HTR-8/SVneo (cell line): ENCODE measurements at places on chromosomes 3 and 15.

DNA sequence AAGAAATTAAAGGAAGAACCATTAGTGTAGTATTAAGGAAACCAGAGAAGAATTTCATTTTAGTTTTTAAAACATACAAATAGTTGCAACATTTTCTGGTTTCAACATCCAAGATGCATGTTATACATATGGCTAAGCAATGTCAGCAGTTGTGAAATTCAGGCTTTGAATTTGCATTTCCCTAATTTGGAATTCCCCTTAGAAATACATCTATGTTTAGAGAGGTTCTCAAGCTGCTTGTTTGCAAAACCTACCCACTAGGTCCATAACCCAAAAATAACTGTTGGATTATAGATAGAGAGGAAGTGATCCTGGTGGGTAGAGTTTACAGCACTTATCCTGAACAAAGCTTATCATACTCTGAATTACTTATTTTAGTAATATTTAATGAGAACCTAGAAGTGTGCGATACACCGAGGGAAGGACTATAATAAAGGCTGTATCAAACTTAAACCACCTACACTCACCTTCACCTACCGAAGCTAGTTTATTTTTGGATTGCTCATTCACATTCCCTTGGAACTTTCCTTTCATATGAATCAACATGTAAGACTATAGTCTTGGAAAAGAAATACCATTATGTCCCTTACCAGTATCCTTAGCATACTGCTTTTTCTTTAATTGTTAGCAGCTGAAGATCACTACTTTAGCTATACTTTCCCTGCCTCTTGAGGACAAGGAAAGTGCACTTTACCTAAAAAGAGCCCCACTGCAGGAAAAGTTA lies 60.6 kb downstream of the CHAC1 start:
- DNase-seq = no peak

DNA sequence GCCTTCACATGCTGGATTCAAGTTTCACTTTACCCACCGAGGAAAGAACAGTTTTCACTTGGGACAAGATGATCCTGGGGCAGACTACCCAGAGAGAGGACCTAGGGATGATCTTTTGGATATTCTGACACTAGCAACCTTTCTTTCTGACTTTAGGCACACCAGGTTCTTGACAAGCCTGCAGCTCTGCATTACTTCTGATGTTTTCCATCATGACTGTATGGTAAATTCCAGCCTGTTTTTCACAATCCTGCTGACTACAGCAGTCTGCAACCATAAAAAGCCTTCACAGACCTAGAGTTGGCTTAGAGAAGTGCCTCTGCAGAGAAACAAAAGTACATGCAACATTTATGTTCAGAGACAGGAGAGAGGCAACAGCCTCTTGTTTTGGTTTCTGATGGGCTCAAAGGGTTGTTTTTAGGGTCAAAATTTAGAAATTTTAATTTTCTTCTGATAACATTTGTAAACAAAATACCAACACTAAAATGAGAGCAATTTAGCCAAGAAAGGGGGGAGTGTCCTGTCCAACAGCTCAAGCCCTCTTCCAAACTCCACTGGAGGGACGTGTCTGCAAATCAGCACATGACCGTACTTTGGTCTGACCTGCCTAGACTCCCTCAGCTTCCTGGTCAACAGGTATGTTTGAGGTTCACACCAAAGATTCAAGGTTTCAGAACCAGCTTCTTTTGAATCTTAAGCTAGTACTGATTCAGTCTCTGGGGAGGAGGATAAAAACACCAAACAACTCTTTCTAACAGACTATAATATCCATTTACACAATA lies 799 bp downstream of the ABI3BP start:
- peak; percentile 30 for DNase-seq

GRCh38 chr3:143241481-143241951 lies 121.9 kb downstream of the CHST2 start:
- DNase-seq = no peak

GRCh38 chr15:70084461-70084860 lies 13.3 kb downstream of the TLE3 start:
- DNase-seq = no peak

DNA sequence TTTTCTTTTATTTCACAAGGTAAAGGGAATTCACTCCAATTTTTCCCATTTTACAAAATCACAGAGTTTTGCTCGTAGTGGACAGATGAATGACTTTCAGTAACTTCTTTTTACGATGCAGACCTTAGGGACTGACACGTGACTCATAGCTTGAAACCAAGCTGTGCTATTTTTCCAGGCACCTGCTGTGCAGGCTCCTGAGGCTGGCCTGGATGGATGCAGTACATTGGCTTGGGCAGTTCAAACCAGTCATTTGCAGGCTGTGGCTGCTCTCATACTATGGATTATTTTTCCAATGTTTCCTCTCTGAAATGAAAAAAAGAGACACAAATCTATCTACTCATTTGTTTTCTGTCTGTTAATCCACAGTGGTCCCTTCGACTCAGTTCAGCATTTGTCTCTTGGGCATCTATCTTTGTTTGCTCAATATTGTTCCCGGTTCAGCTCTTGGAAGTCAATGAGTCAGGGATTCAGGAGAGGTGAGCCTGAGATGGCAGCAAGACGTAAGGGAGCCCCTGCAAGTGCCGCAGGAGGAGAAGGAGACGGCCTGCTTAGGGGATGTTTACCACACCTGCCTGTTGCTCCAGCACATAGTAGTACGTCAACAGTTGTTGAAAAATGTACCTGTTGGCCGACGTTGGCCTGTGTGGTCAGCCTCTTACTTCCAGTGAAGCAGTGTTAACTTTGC lies 92.8 kb downstream of the SV2B start:
- no peak for DNase-seq

DNA sequence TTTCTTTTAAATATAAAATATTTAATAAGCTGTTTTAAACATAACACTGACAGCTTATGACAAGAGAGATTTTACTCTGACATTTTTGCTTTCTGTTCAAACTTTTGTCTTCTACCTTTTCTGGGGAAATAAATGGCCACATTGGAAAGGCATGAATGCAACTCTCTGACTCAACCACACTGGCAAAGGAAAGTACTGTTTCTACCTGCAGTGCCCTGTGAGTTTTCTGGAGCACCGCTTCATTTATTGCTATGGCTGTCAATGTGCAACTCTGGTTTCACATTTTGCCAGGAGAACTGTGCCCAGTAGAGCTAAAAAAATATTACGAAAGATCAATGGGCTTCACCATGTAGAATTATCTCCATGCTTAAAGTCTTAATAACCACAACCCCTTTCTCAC lies 15.1 kb downstream of the PDZRN3 start:
- DNase-seq = no peak

DNA sequence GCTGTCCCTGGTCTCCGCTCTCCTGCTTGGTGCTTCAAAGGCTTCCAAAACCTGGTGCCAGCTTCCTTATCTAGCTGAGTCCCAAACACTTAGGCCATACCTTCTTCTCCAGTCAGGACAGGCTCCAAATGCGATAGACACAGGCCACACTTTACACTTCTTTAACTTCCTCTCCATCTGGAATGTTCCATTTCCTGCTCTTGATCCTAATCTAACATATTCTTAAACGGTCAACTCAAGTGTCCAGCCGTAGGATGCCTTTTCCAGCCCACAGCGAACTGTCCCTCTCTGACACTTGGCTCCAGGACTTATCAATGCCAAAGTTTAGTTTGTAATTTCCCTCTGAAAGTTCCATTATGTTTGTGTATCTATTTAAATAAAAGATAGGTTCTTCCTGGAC lies 19.2 kb upstream of the PLA2G4F start:
- no peak for DNase-seq

GRCh38 chr3:8319935-8320634 lies 181.5 kb upstream of the LMCD1 start:
- peak; percentile 53 for DNase-seq

- DNase-seq = no peak
Observed at GRCh38 chr15:74431645-74432044, 2.1 kb downstream of the SEMA7A start.

GRCh38 chr3:52014613-52015012 lies 18.9 kb upstream of the RPL29 start:
- no peak for DNase-seq

GRCh38 chr3:160820022-160820421 lies 64.0 kb downstream of the PPM1L start:
- DNase-seq = no peak

GRCh38 chr3:49217688-49218470 lies 46.5 kb downstream of the KLHDC8B start:
- no peak for DNase-seq

GRCh38 chr15:89551550-89551949 lies 23.7 kb upstream of the TICRR start:
- no peak for DNase-seq

- no peak for DNase-seq
Observed at GRCh38 chr15:56812221-56812620, 78.9 kb upstream of the ZNF280D start.

GRCh38 chr15:40856746-40857145 lies 12.9 kb downstream of the SPINT1 start:
- no peak for DNase-seq

DNA sequence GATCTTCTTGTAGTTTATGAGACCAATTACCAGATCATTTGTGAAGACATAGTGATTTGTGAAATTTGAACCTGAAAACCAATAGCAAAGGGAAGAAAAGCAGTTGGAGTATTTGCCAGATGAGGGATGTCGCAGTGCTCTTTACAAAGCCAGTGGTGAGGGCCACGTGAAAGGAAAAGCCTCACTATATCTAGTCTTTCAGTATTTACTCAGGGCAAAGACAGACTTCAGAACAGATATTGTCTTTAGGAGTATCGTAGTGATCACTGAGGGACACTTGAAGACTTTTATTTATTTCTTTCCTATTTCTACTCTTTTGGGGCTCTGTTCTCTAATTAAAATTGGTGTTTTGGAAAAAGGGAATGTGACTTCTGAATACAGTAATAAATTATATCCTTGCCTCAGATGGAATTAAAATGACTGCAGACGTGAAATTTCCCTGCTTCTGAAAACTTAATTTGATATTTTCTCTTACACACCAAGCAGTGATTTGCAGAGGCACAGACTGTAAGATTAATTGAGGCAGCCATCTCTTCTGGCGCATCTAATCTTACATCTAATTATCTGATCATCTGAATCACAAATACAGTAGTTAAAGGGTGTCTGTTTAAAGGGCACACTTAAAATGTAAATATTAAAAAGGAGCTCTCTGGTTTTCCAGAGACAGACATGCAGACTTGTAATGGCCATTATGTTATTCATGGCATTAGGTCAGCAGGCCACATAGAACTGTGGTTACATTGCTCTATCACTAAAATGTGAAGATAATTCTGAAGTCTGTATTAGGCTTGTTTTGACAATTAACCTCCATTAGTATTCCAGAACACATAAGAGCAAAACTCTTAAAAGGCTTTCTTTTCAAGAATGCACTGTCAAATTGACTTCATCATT lies 193.0 kb upstream of the GOLIM4 start:
- DNase-seq = no peak

DNA sequence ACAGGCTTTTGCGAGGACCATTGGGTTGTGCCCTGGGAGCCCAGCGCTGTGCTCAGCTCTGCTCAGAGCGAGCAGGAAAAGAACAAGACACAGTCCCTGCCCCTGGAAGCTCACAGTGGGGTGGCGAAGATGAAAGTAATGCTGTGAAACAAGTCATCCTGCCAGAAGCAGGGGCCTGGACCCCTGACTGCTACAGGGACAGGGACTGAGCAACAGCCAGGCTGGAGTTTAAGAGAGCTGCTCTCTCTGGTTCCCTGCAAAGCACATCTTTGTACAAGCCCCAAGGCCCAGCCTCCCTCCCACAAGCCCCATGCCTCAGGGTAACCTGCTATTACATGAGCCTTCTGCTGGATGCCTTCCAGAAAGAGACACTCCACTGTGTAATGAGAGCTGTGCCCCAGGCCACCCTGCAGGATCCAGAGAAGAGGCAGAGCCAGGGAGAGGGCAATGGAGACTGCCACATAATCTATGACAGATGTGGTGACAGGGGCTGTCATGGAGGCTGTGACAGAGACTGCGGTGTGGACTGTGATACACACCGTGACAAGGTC lies 7.1 kb upstream of the HCN4 start:
- peak; percentile 78 for DNase-seq

DNA sequence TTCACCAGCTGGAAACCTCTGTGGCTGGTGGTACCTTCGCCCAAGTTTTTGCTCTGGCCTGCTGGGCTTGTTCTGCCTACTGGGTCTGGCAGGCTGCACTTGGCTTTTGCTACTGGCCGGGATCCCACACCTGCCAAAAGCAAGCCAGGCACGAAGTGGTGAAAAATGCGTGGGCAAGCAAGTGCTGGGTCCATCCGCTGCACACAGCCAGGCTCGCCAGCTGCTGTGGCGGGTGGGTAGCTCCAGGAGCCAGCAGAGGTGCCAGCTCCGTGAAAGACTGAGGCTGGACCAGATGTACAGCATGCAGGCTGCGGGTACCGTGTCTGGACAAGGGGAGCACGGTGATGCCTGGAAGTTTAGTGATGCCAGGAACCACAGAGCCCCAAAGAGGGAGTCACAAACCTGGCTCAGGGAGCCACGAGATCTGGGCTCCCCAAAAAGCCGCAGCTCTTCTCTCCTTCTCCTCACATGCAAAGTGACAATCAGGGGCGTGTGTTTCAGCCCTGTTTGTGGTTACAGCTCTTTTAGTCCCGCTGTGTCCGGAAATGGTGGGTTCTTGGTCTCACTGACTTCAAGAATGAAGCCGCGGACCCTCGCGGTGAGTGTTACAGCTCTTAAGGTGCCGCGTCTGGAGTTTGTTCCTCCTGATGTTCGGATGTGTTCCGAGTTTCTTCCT lies 1455.6 kb upstream of the GBE1 start:
- no peak for DNase-seq

GRCh38 chr15:45702041-45702440 lies 67.2 kb downstream of the SQOR start:
- no peak for DNase-seq

GRCh38 chr15:38997841-38998240 lies 433.2 kb upstream of the RASGRP1 start:
- no peak for DNase-seq

DNA sequence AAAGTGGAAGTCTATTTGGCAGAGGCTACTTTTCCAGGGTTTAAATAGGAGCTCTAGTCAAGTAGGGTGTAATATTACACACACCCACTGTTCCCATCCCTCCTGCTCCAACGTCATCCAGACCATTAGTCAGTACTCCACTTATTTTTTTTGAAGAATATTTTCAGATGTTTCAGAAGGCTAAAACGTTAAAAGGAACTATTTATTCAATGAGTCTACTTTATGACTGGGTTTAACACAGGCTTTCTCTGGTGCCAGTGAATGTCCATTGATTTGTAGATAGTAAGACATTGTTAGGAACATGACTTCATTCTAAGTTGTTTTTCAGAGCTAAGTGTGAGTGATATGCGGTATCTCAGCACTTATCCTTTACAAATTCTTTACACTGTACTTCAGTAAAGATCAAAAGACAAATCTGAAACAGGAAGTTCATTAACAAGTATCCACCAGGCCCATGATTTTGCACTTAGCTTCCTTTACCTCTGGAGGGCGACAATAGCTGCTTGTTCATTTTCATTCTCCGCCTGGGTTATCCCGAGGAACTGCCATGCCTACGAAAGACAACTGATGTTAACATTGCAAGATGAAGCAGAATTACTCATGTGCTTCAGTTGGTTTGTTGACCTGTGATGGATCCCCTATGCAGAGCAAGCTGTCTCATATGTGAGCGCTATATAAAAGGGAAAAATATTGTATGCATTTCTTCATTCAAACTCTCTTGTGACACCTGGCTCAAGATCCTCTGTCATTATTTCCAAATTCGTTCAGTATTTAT lies 158.7 kb downstream of the USP13 start:
- DNase-seq = peak; percentile 65
